AG10803 (cell line): ENCODE measurements at places on chromosomes 4 and X.

GRCh38 chrX:2643880-2644279 lies 47.2 kb upstream of the CD99 start:
- DNase-seq, result no peak

GRCh38 chr4:119984996-119985395 lies 81.7 kb downstream of the MAD2L1 start:
- no peak for DNase-seq

- no peak for DNase-seq
These were observed 46.3 kb upstream of the CLCN4 start for GRCh38 chrX:10110316-10110935.

DNA sequence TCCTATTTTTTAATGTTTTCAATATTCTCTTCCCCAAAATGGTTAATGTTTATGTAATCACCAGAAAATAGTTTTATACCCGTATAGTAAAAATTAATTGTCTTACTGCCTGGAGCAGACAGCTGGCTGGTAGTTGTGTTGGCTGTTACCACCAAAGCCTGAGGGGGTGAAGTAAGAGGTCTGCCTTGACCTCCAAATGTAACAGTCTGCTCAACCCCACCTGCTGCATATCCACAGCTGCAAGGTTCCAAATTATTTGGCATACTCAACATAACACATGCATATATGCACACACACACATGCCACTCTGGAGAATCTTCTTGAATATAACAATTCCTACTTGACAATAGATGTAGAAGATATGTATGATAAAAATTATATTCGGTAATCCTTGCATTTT lies 624.3 kb downstream of the ADGRL3 start:
- no peak for DNase-seq

DNA sequence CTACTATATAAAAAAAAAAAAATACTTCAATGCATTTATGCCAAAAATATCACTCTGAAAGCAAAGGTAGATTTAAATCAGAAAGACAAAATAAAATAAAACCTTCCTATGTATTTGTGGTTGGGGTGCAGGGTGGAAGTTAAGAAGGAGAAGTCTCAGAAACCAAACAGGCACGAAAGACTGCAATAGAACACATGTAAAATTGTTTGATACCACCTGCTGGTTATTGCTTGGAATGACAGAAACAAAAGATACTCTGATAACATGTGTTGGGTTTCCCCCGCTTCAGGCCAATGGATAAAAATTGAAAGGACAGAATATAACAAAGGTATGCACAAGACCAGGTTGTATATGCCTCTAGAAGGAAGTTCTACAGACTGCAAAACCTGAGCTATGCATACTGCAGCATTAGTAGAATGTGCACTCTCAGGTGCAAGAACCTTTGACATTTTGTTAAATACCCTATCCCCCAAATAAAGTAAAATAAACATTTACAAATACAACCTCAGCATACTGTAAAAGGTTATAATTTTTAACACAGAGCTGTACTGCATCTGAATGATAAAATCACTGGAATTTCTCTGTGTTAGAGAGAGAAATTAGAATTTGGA lies 118.8 kb downstream of the GABRA2 start:
- DNase-seq, result peak; percentile 4

GRCh38 chrX:1325515-1326116 lies 11.0 kb upstream of the IL3RA start:
- DNase-seq, result no peak

DNA sequence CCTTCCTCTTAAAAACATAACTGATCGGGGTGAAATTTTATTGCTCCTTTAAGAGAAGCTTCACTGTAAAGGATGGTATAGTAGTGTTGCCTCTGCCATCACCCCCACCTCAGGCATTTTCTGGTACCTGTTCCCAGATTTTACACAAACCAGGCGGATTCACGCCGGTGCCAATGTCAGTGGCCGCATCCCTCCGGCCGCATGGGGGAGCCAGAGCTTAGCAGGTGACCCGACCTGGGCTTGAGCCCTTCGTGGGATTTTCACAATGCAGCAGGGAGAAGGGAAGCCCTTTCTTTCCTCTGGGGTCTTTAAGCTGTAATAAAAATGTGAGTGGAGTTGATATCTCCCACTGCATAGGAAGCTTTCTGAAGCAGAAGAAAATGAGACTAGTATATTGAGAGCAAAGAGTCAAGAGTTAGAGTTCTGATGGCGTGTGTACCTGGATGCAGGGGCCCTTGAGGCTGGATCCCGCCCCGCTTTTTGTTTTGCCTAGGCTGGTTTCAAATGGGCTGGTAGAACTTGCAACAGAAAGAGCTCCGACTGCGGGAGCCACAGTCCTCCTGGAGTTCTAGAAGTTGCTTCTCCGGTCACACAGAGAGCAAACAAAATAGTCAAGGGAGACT lies 59.4 kb downstream of the POLR2B start:
- DNase-seq, result peak; percentile 35

GRCh38 chr4:78710536-78710935 lies 65.6 kb upstream of the BMP2K start:
- peak; percentile 62 for DNase-seq

GRCh38 chrX:64198036-64198435 lies 7.5 kb downstream of the AMER1 start:
- no peak for DNase-seq

- DNase-seq, result peak; percentile 69
These were observed 11.4 kb upstream of the MCUB start for GRCh38 chr4:109548655-109549054.

DNA sequence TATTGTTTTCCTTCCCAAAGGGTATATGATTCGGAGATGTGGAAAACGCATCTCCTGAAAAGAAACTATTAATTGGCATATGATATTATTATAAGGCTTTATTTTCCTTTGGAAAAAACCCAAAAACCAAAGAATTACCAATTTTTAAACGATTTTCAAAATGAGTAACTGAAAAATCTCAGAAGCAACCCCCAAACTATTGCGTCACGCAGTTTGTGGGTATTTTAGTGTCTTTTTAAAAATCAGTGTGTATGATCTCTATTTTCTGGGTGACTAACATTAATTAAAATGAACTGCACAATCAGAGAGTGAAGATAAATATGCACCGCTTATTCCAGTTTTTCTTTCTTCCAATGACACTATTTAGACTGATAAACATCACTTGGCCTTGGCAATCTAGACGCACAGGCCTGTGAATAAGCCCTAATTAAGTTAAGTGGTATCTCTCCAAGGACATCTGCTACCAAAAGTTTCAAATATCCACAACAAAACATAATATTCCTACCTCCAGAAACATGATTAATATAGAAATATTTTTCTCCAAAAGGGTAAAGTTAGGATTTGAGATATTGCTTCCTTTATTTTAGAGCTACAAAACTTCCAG lies 511.5 kb upstream of the FAM241A start:
- no peak for DNase-seq

DNA sequence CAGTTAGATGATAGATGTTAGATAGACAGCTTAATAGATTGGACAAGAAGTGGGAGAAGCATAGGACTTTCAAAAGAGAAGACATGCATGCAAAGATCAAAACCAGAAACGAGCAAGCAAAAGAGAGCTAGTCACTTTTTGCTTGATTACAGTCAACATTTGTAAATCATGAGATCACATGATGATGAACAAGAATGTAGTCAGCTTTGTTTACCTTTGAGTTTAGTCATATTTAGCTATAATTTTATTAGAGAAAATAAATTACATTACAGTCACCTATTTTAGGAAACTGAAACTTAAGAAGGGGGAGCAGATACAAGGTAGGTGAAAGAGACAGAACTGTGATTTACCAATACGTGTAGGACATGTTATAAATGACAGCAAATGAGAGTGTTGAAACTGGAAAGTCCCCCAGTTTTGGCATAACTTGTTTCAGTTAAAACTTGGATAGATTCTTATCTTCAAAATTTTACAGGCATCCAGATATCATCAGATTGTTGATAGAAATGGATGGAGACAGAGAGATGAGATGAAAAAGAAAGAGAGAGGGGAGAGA lies 1083.1 kb upstream of the PCDH10 start:
- no peak for DNase-seq

DNA sequence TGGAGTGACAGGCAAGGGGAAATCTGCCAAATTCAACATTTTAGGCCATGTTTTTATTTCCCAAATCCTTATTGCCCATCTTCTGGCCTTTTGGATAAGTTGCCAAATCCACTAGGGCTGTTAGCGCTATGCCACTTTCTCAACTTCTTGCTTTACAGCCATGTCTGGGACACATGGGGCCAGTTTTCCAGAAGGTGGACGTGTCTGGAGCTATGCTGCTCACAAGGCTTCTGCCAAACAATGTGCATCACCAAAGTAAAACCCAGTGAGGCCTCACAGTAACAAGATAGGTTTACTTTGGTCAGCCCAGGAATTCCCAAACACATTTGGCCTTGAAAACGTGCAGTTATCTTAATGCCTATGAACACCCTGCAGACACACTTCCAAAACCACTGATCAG lies 142.9 kb downstream of the MID1 start:
- no peak for DNase-seq

DNA sequence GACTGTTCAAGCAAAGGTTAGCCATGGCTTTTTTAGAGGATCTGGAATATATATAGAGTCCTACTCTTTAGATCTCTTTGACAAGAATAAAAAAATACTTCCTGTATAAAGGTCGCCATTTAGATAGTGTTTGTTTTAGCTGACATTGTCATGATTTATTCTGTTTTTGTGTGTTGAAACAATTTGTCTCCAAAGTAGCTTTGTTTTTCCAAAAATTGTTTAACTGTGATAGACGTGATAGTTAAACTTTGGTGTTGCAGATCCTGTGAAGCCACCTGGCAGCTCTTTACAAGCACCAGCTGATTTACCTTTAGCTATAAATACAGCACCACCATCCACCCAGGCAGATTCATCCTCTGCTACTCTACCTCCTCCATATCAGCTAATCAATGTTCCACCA lies 80.3 kb upstream of the SMARCA5 start:
- DNase-seq, result no peak

DNA sequence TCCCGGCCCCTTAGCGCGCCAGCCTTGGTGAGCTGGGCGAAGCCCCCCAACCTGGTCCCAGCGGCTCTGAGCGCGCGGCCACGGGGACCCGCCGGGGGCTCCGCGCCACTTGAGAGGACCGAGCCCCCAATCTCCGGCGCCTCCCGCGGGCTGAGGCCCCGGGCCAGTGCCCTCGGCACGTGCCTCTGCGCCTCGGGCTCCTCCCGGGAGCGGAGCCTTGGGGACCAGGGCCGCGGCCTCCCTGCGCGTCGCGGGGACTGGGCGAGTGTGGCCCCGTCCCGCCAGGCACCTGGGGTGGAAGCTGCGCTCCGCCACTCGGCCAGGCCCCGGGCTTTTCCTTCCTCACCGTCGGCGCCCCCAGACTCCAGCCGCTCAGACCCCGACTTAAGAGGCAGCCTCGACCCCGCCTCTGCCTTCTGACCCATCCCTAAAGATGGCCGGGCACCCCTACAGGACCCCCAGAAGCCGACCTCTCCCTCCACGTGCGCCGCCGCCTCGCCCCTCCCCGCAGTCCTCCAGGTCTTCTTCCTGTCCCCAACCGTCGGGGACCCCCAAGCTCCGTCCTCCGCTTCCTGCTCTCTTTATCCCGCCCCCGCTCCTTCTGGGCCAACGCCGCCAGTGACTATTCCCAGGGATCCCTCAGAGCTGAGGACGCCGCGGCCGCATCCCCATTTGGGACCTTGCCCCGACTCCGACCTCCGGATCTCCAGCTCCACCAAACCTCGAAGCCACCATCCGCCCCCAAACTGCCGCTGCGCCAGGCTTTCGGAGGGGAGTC lies 752 bp downstream of the ERAS start:
- DNase-seq, result no peak

- no peak for DNase-seq
These were observed 62.4 kb downstream of the TSC22D3 start for GRCh38 chrX:107713203-107713542.

GRCh38 chr4:12949719-12950490 lies 534.2 kb downstream of the RAB28 start:
- no peak for DNase-seq

GRCh38 chr4:142287371-142287770 lies 558.7 kb downstream of the INPP4B start:
- DNase-seq, result no peak

GRCh38 chr4:66852843-66853242 lies 692.5 kb downstream of the CENPC start:
- DNase-seq, result no peak

GRCh38 chr4:145216535-145216934 lies 36.1 kb upstream of the OTUD4 start:
- peak; percentile 41 for DNase-seq

DNA sequence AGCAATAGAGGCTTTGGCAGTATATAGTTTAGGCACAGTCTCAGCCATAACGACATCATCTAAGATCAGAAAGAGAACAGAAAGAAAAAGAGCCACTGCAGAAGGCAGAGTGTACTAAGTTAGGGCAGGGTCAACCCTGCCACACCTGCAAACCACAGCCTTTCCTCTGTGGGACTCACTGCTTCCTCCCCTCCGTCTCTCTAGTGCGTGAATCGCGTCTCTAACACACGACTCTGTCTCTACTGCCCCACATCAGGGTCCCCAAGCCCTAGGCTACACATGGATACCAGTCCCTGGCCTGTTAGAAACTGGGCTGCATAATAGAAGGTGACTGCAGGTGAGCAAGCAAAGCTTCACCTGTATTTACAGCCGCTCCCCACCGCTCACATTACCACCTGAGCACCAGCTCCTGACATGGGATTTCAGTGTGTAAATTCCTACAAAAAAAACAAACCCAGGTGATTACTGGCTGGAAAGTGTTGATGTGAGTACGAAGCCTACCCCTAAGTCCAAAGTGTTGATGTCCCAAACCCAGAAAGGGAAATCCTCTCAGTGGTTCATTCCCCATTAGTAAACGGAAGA lies 128.9 kb downstream of the PRKX start:
- DNase-seq, result no peak

GRCh38 chrX:1076871-1077651 lies 135.4 kb downstream of the CRLF2 start:
- no peak for DNase-seq

- DNase-seq, result peak; percentile 14
These were observed 114.6 kb downstream of the TBCK start for GRCh38 chr4:106201373-106201772.

GRCh38 chrX:97358941-97359340 lies 475.2 kb downstream of the RPA4 start:
- no peak for DNase-seq

GRCh38 chrX:41108007-41108406 lies 22.8 kb downstream of the USP9X start:
- DNase-seq, result no peak

GRCh38 chr4:141802333-141802732 lies 165.9 kb downstream of the IL15 start:
- peak; percentile 96 for DNase-seq

DNA sequence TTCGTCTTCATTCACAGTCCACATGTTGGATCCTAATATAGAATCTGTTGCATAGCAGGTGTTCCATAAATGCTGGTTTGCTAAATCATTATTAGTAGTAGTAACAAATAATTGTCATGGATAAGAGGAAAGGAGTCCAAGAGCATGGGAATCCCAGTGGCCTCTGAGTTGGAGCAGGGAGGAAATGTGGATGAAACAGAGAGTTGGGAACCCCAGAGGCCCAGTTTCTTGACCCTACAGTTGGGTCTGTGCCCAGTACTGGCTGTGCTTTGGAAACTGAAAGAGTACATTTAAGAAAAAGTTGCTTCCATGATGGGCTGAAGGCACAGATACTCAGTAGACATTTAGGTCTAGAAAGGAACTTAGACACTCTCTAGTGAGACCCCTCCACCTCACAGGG lies 149.4 kb upstream of the PSAPL1 start:
- DNase-seq, result no peak
